AML-193 (cell line): ENCODE measurements at places on chromosomes 4 and X.

- DNase-seq: no peak
These were observed 63.0 kb upstream of the STOX2 start for GRCh38 chr4:183842129-183842528.

DNA sequence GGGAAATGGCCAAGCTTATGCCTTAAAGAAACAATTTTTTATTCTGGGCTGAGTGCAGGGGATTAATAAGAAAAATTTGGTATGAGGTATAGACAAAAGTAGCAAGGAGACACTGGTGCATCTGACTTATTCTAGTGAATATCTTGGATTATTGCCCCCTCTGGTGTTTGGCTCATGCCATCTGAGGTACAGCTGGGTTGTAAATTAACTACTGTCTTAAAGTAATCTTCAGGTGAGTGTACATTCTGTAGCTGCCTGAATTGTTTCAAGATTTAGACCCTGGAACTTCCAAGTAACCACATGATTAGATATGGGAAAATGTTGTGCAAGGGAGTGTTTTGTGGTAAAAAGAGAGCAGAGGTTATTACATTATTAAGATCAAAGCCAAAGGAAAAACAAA is 988.7 kb downstream of the FAM133A start:
- no peak for DNase-seq

GRCh38 chrX:118353081-118353850 is 7.4 kb downstream of the WDR44 start:
- no peak for DNase-seq

- no peak for DNase-seq
These were observed 41.5 kb upstream of the FAT1 start for GRCh38 chr4:186765138-186765537.

GRCh38 chrX:10356979-10357378 is 200.2 kb downstream of the CLCN4 start:
- no peak for DNase-seq

GRCh38 chr4:44493924-44494323 is 45.3 kb upstream of the KCTD8 start:
- peak; percentile 20 for DNase-seq

DNA sequence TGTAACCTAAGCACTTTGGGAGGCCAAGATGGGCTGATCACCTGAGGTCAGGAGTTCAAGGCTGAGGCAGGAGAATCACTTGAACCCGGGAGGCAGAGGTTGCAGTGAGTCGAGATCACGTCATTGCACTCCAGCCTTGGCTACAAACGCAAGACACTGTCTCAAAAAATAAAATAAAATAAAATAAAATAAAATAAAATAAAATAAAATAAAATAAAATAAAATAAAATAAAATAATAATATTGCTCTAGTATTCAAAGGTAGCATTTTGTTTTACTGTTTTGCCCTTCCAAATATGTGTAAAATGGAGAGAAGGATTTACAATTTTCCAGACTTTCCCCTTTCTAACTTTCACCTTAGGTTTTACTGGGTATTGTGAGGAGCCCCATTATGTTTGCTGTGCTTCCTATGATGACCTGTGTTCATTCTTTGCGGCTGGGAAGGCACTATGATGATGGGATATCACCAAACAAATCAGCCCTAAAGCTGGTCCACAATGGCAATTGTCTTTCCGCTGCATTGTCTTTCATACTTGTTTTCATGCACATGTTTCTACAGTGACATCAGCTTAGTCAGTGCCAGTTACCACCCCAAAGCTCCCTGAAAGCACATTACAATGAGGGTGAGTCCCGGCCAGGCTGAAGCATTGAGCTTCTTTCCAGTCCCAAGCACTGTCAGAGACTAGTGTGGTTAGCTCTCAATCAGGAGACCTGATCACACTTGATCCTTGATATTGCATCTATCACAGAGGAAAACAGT is 50.8 kb downstream of the DTHD1 start:
- no peak for DNase-seq

DNA sequence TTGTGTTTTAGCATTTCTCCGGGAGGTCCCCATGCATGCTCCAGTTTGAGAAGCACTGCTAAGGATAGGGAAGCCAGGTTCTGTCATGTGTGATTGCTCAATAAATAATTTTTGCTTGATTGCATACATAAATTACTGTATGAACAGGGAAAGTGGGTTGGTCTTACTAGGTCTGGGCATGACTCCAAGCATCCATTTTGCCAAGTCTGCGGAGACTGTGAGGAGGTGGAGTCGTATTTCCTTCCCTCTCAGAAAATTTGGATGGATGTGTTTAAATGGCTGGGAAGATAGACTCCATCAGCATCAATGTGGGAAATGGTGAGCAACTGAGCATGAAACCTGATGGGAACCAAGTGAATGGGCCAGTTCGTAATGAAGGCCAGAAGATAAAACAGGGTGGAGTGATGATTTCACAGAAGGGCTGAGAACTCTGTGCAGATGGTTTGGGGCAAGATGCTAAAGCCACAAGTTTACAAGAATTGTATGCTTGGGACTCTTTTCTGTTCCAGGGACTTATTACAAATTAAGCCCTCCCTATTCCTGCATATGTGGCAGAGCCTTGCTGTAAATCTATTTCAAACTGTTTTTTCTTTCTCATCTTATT is 84.1 kb downstream of the NHS start:
- DNase-seq: no peak
